ENCODE measurements at places on chromosomes 11 and 22.

- no peak for DNase-seq
Measured at GRCh38 chr11:56353991-56354390, at the start of gene OR8J1. TSS of gene OR8J1 (plus strand) at chr11:56354291. CDS start at chr11:56360247, 5,956 bp downstream.

DNA sequence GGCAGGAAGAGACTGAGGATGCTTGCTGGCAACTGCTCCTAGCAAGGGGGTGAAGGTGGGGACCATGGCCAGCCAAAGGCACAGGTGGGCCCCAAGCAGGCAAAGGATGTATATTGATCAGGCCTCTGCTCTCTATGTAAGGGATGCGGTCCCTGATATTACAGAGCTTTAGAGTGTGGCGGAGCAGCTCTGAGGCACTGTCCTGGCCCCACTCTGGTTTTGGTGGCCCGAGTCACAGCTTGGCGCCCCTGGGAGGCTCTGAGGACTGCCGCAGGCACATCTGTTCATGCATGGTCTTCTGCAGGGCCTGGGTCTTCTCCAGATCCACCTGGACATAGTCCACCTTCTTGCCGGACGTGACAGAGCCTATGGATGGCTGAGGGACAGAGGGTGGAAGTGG is 45.5 kb downstream of the GAB4 start:
- DNase-seq, result no peak

- no peak for DNase-seq
Measured at GRCh38 chr11:68364581-68364980, 52.2 kb downstream of the LRP5 start.

GRCh38 chr22:38925571-38926041 is 31.8 kb upstream of the APOBEC3A start:
- no peak for DNase-seq

GRCh38 chr11:107563702-107564101 is 1.8 kb downstream of the ALKBH8 start:
- peak; percentile 24 for DNase-seq

GRCh38 chr11:111393096-111393495 is 14.0 kb upstream of the POU2AF1 start:
- DNase-seq, result no peak

DNA sequence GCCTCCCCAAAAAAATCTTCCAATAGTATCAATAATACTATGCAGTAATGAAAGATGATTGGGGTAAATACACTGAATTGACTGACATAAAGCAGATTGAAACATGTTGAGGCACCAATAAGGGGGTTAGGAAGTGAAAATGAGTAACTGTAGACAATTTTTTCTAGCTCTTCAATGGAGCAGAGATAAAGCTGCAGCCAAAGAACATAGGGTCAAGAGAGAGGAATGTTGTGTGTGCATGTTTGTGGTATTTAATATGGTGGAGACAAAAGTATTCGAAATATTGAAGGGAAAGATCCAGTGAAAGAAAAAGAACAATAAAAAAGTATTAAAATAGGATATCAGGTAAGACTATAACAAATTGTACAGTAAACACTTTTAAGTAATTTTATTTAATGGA is 450.0 kb upstream of the CCDC179 start:
- DNase-seq, result no peak

DNA sequence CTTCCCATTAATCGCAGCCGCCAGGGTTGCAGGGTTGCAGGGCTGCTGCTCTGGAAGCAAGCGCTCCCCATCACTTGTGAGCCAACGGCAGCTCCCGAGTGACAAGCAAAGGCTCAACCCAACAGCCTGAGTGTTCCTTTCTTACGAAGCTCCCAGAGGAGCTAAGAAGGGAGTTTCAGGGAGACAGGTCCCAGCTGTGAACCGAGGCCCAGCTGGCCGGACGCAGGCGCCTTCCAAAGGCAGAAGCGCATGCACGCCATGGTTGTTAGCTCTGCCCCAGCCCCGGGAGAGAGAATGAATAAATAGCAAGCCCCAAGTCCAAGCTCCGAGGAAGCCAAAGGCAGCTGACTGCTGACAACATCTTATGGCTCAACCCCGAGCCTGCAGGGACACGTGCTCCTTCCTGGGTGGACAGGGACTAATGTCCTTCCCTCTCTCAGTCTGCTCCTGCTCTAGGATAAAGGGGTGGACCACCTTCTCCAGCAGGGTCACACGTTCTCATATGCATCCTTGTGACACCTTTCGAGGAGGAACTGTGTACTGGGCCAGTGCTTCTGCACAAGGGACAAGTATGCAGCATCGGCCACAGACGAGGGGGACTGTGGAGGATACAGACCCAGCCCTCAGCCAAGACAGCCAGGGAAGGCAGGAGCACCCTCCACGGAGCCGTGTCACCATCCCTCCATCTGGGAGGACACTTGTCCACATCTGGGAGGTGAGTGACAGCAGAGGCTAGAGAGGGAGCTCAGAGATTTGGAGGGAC is 29.9 kb downstream of the SHANK2 start:
- DNase-seq, result no peak

GRCh38 chr22:35023692-35024363 is 42.1 kb upstream of the ISX start:
- DNase-seq, result peak; percentile 33

DNA sequence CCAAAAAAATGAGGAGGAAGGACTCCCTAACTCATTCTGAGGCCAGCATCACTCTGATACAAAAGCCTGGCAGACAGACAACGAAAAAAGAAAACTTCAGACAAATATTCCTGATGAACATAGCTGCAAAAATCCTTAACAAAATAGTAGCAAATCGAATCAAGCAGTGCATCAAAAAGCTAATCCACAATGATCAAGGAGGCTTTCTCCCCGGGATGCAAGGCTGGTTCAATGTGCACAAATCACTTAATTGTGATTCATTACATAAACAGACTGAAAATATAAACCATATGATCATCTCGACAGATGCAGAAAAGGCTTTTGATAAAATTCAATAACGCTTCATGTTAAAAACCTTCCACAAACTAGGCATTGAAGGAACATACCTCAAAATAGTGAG is 16.4 kb downstream of the MTMR2 start:
- no peak for DNase-seq

DNA sequence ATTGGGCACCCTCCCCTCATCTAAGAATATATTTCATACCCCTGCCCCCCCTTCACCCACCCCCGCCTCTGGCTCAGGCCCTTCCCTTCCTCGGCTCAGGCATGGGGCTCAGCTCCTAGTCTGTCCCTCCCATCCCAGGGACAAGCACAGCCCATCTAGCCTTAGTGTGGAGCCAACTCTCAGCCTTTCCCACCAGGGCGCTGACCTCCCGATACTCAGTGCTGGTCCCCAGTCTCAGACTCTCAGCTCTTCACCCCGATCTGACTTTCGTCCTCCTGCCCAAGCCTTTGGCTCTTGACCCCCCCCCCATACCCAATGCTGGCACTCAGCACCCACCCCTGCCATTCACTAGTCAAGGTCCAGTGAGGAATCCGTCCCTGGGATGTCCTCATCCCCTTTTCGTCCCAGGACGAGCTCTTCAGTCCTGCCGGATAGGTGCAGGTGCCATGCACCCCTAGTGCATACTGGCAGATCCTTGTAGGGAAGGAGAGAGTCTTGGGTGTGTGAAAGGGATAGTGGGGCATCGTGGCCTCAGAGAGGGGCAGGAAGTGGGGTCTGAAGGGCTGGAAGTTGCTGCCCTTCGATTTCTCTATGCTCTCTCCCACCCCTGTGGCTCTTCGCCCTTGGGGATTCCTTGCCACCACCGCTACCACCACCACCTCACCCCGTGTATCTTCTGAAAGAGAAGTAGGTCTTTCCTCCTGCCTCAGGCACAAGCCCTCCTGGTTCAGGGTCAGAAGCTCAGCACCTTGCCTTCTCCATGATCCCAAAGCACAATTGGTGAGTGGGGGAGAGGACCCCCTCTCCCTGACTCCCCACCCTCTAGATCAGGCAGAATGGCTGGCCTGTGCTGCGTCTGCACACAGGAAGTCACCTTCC is 2.4 kb downstream of the TPBGL start:
- DNase-seq, result no peak

- DNase-seq, result no peak
Measured at GRCh38 chr22:17772958-17773605, 1.2 kb downstream of the BID start.
